ENCODE measurements at places on chromosomes 13 and 19.

- DNase-seq = no peak
These were observed 214.8 kb downstream of the LMO7 start for GRCh38 chr13:75850916-75851315.

DNA sequence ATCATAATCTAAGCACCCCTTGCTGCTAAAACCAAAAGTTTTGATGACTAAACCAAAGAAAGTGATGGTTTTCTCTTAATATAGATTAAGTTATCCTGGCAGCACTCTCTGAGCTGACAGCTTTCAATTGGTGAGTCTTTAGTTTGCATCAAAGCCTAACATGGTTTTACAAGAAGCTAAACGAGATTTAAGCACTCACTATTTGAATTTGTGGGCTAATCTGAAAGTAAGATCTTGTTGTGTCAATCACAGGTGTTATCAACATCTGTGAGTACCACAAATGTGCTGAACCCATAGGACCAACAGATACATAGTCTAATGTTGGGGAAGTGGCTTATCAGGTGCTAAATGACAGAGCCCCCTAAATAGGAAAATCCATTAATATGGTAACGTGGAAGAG, 223.9 kb downstream of the LHFPL6 start:
- no peak for DNase-seq

DNA sequence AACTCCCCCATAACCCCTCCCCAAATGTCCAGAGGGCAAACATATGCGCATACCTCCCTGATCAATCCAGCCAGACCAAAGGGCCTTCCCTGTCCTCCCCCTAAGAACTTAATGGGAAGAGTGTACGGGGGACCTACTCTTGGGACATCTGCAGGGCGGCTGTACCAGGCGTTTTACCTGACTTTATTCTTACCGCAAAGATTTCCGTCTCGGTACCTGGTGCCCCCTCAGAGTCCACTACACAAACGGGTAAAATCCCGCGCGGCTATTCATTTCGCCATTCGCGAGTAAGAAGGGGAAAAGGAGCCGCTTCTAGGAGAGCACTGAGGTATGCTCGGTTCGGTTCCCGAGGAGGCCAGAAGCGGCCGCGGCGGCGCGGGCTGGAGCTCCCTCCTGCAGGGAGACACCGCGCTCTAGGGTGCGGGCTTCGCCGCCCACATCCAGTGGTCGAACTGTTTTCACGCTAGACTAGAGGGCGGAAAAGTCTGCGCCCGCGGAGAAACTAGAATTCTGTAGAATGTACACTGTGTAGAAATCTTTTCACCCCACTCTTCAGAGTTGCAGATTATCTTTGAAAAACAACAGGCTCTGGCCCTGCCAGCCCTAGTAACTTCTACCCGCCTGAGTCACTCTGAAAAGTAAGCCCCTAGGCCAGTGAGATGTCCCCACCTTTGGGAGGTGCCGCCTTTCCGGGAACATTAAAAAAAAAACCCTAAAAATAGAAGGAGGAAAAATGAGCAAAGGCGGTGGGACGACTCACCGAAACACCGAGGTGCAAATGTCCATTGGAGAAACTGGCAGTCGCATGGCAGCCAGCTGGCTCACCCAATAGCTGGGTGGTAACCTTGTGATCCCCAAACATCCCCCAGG, 3.8 kb upstream of the TSHZ3 start:
- no peak for DNase-seq

DNA sequence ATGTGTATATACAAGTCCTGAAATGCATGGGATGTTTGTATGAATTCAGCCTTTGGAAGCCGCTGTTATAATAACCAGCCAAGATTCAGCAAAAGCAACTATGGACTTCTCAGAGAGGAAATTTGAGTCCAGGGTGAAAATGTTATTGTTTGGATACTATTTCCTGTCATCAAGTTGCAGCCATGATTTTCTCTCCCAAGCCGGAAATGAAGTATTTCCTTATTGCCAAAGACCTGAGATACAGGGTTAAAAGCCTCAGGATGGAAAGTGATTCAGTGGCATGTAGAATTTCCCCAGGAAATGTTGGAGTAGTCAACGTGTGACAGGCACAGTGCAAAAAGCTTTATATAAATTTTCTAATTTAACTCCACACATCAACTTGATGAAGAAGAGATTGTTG, 133.9 kb downstream of the IRS2 start:
- no peak for DNase-seq

DNA sequence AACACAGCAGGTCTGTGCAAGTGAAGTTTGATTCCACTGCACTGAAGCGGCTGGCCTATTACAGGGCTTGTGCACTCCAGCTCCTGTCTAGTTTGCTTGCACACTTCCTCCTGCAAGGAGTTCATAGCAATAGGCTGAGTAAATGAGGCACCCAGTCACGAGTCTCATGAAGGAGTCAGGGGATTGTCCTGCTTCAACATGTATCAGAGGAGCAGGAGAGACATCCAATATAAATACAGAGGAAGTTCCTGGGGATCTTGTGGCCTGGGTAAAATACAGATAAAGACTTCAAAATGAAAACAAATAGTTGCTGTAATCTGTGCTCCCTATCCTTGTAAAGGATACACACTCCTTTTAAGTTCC, 259.9 kb downstream of the SLITRK1 start:
- no peak for DNase-seq

- DNase-seq = no peak
These were observed 486 bp upstream of the SPINT2 start for GRCh38 chr19:38263689-38264485.

DNA sequence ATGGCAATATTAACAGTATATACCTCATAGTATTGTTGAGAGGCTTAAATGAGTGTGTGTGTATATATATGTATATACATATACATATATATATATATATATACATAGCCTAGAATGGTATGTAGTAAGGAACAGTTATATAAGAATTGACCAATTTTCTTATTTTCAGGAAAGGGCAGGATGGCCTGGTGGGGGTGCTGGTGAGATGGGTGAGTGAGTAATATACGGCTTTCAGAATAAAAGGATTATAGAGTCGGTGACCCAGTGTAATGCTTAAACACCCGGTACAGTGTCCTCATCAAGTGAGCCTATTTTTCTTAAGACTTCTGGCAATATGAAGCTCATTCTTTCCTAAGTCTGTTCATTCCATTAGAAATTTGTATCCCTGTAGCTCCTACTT, 11.7 kb upstream of the FAM216B start:
- no peak for DNase-seq

- DNase-seq = no peak
These were observed 14.1 kb upstream of the ENOX1 start for GRCh38 chr13:43800828-43801227.

- no peak for DNase-seq
These were observed 1.1 kb upstream of the FAM187B start for GRCh38 chr19:35229601-35230000.

DNA sequence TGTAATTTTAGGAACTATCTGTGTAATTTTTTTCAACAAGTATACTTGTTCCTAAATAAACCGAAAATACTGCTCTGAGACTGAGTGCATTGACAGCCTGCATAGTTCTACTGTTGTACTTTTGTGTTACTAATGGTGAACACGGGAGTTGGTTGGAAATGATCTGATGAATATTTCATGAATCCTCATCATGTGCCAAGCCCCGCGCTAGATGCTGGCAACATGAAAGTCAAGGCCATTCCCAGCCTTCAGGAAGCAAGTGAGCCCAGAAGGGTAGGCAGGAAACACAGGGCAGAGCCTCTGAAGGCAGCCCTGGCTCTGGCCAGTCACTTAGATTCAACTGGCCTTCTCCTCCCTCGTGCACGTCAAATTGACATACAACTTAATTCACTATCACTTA, 106.1 kb downstream of the ABCC4 start:
- no peak for DNase-seq

GRCh38 chr13:46648166-46648607, 95.2 kb downstream of the LRCH1 start:
- no peak for DNase-seq

DNA sequence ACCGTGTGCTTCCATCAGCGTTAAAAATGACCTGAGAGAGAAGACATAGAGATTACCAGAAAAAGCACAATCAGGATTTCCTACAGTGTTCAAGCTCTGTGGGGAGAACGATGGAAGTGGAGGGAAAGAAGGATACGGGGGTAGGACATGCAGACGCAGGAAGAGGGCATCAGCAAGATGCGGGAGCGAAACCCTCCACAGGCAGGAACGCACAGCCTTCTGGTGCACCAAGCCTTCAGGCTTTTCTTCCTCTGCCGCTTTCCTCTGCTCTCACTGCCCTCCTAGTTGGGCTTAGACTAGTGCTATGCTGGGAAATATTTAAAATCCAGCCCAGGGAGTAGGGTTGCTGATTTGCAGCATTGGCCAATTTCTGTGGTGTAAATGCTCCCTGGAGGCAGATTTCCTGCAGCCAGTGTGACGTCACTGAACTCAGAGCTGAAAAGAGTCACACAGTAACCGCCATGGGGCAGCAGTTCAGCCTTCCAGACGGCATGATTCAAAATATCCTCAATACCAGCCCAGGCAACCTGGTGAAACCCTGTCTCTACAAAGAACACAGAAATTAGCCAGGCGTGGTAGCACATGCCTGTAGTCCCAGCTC, 205.1 kb upstream of the SOX1 start:
- DNase-seq = no peak

DNA sequence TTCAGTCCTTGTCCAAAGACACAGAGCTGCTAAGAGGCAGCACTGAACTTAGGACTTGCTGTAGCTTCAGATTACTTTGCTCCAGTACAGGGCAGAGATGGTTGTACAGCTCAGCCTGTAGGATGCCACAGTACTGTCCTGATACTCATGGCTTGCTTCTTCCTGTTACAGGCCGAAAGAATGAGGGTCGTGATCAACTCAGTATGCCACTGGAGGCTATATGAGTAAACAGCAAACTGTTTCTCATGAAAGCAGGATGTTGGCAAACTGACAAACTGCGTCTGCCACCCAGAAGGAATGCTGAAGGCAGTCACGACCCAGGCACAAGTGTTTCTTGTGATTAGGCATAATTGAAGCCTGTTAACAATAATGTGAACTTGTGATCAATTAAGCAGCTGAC, 2.8 kb downstream of the ZNF749 start:
- no peak for DNase-seq

GRCh38 chr19:18833141-18833476, 1.4 kb downstream of the UPF1 start:
- DNase-seq = no peak

DNA sequence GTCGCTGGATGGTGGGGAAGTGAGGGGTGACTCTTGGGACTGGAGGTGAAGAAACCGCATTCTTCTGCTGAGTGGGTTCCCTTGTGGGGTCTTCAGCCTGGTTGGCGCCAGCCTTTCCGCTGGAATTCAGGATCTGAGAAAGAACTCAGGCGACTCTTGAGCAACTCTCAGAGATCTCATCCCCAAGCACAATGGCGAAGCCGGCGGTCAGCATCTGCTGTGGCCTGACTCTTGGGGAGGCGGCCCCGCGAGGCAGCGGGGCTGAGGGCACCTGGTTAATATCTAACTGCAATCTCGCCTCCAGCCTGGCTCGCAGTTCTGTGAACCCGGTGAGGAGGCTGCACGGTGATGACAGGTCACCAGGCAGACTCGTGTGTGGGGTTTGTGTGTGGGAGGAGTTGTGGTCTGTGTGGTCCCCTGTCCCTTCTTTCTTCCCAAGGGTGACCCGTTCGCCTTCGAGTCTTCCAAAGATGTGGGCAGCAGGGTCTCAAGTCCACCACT, 883 bp downstream of the ZNF441 start:
- no peak for DNase-seq

DNA sequence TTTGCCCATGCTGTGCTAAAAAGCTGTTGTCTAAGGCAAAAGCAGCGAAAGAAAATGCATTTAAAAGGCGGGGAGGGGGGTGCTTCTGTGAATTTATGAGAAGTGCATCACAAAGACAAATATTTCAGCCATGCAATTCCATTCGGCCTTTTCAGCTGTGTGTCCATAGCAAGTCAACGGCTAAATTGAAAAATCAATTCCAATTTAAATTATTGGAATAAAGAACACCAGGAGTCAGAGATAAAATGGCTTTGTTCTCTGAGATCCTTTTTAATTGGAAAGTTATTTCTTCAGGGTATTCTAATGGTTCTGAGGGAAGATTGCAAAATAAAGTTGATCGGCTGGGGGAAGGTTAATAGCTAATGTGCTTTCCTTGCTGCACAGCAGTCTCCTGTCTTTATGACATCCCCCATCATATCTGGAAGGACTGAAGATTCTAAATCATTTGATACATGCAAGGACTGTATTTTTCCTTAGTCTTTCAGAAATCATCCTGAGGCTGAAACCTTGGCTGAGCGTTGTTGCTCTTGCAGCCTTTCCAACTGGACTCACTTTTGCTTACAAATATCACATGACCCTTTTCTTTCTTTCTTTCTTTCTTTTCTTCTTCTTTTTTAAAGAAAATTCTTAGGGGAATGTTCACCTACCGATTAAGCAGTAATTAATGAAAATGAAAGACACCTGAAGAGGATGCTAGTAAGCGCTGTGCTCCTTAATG, 647.1 kb downstream of the DACH1 start:
- no peak for DNase-seq

DNA sequence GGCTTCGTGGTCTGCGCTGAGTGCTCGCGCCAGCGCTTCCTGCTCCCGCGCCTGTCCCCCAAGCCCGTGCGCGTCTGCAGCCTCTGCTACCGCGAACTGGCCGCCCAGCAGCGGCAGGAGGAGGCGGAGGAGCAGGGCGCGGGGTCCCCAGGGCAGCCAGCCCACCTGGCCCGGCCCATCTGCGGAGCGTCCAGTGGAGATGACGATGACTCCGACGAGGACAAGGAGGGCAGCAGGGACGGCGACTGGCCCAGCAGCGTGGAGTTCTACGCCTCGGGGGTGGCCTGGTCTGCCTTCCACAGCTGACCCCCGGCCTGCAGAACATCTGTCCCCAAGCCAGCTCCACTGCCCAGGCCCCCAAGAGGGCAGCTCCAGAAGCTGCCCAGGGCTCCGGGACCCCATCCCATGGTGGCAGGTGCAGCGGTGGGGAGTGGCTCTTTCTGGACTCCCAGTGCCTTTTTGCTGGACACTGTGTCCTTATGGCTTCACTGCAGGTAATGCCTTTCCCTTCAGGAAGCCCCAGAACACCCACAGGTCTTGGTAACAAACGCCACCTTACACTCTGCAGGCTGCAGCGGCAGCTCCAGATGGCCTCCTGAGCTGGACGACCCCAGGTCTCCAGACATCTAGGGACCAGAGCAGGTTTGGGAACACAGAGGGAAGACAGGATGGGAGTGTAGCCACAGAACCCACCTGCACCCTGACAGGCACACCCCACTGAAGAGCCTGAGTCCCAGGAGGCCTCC, 9.3 kb downstream of the PLEKHF1 start:
- no peak for DNase-seq
